ENCODE measurements at places on chromosomes 7 and 10.

DNA sequence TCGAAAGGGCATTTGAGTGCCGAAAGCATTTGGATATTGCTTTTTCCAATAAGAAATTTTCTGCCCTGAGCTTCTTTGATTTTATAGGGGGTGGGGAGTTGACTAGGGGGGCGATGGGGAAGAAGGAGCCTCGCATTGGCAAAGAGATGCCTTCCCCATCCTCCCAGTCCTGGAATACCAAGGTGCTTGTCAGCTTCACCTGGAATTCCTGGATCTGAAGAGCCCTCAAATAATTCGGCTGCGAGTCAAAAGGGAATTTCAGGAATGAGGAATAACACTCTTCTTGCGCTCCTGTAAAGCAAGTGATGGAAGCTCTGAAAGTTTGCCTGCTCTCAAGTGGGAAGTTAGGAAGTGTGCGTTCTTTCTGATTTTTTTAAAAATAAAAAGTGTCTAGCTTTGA lies 7.3 kb downstream of the NXPH1 start:
- no peak for DNase-seq

- no peak for DNase-seq
These were observed 470.8 kb upstream of the KCND2 start for GRCh38 chr7:119802147-119802546.

GRCh38 chr10:78684947-78685346 lies 383.8 kb upstream of the ZMIZ1 start:
- no peak for DNase-seq

DNA sequence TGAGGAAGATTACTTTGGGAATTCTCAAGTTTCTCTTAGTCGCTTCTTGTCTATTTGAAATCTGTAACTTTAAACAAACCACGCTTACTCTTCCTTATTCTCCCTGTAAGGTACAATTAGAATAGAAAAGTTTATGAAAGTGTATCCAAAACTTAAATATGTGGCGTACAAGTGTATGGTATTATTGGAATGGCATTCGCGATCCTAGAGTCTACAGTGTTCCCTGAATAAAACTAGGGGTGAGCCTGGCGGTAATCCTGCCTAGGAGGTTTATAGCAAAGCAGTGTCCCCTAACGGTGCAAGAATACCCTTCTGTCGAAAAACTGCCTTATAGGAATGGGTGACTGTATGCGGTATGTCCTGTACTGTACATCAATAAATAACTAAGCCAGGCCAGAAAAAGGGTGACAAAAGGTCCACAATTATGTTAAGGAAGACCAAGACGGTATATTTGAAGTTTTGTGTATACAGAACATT lies 1.2 kb downstream of the TASOR2 start:
- no peak for DNase-seq

DNA sequence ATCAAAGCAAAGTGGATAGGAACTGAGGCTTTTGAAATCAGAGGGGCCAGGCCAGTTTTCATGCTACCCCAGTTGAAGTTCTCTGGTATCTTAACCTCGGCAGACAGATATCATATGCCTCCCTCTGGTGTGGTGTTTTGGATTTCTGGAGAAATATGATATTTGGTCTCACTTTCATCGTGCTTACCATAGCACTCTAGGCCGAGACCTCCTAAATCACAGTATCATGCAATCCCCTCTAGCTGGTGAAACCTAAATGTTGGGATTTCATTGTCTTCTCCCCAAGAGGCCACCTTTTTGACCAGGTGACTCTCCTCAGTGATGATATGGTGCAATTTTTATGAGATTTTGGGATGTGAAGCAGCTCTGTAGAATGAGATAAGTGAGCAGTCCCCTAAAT lies 183.5 kb downstream of the CREB5 start:
- DNase-seq = no peak

GRCh38 chr7:139798892-139799291 lies 21.1 kb upstream of the HIPK2 start:
- DNase-seq = no peak

- DNase-seq = no peak
These were observed 167.9 kb upstream of the KAT6B start for GRCh38 chr10:74658511-74658910.

- no peak for DNase-seq
These were observed 5.9 kb downstream of the EBF3 start for GRCh38 chr10:129958148-129958628.

GRCh38 chr10:100636848-100637553 lies 101.3 kb downstream of the HIF1AN start:
- no peak for DNase-seq

- peak; percentile 31 for DNase-seq
These were observed 699 bp downstream of the GHITM start for GRCh38 chr10:84140036-84140379.

- DNase-seq = no peak
These were observed 40.5 kb downstream of the ADRB1 start for GRCh38 chr10:114084215-114084614.

- DNase-seq = peak; percentile 18
These were observed 171.9 kb downstream of the FGFR2 start for GRCh38 chr10:121426307-121426706.

GRCh38 chr7:7569615-7570014 lies 2.9 kb downstream of the MIOS start:
- no peak for DNase-seq

DNA sequence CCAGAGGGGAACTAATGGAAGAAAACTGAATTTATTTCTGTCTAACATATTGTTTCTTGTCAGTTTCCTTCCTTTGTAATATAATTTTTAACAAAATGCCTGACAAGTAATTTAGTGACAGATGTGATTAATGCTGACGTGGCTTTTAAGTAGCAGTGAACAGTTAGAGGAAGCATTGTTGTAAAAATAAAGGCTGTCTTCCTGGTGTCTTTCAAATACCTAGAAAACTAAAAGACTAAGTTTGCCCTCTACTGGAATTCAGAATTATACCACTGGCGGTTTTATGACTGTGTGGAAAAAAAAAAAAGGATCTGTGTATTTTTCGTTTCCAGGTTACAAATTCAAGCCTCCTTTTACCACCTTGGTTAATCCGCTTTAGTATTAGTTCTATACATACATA lies 217.1 kb upstream of the DPP6 start:
- no peak for DNase-seq

DNA sequence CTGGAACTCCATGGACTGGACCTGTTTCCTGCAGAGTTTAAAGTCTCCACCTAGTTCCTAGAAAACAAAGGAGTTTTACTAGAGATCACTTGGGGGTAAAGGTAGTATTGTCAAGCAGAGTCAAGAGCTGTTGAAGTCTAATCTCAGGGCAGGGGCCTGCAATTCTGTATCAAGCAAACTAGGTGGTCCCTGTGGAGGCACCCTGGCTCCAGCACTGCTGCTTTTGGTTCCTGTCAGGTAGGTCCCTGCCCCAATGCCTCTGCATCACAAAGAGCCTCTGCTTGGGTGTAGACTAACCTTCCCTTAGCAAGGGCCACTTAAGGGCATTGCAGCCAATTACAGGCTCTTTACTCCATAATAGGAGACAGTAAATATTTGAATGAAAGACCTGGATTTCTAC lies 22.5 kb downstream of the ZSCAN25 start:
- no peak for DNase-seq

DNA sequence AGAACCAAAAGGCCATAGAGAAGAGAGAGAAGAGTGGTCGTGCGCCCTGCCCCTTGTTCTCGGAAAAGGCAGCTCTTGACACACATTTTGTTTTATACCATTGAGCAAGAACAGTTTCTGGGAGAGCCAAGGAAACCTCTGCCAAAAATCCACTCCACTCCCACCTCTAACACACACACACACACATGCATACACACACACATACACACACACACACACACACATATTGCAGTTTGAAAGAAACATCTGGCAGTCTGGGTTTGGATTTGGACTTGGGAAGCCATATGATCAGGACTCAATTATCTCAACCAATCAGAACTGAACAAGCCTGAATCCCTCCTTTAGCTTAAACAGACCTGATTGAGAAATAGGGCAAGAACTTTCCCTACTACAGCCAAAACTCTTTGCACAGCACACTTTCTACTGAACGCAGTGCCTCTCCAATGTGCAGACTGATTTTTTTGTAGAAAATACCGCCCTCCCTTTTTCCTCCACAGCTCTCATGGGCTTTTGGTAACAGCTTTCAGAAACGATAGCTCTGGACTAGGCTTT lies 484.0 kb upstream of the ZWINT start:
- DNase-seq = no peak

GRCh38 chr7:99514050-99514449 lies 9.6 kb downstream of the ZKSCAN5 start:
- DNase-seq = no peak

DNA sequence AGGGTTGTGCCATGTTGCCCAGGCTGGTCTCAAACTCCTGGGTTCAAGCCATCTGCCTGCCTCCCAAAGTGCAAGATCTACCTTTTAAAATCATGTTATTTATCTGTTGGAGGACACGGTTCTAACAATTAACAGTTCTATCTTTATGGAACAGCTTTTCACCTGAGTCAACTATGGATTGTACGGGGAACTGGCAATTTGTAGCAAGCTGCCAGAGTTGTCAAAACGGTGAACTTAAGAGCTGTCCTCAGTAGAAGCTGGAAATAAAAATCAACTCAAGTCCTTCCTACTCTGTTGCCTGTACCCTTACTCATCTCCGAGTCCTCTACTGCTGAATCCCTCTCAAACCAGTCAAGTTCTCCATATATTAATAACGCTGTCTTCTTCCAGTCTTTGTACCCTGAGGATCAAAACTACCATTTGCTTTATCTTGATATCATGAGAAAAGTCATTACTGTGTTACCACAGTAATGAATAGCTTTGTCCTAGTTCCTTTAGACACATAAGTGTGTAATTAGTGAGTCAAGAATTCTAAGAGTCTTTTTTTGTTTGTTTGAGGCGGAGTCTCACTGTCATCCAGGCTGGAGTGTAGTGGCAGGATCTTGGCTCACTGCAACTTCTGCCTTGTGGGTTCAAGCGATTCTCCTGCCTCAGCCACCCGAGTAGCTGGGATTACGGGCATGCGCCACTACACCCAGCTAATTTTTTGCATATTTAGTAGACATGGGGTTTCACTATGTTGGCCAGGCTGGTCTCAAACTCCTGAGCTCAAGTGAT lies 28.2 kb downstream of the HBP1 start:
- DNase-seq = no peak

- DNase-seq = no peak
These were observed 15.5 kb upstream of the DNAJC12 start for GRCh38 chr10:67853512-67853911.

DNA sequence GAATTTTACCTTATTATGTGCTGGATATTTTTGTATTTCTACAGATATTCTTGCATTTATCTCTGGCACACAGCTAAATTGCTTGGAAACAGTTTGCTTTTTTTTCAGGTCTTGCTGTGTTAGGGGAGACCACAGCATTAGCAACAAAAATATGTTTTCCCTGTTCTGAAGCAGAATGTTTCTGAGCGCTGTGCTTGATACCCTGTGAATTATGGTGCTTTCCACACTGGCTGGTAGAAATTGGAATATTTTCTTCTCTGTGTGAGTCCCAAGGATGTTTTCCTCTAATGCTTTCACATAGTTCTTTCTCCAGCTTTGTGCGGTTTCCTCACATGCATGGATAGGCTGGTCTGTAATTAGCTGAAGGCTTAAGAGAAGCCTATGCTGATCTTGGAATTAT lies 651.6 kb upstream of the IGFBP3 start:
- no peak for DNase-seq

GRCh38 chr10:11762706-11763500 lies 20.7 kb downstream of the ECHDC3 start:
- DNase-seq = no peak

GRCh38 chr10:17316488-17317170 lies 88.6 kb downstream of the VIM start:
- no peak for DNase-seq

DNA sequence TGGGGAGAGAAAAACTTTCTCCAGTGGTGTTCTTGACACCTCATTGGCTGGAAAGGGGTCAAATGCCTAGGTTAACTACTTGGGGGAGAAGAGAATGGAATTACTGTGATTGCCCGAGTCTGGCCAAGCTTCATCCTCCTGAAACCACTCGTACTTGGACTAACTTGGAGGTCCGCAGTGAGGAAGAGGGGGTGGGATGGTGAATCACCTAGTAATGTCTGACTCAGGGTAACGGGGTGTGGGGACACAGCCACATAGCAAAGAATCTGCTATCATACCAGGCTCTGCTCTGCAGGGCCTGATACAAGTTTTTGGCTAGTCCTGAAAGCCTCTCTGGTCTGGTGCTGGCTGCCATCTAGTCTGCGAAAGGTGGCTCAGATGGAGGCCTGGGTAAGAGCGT lies 190.9 kb downstream of the RPS24 start:
- DNase-seq = no peak

DNA sequence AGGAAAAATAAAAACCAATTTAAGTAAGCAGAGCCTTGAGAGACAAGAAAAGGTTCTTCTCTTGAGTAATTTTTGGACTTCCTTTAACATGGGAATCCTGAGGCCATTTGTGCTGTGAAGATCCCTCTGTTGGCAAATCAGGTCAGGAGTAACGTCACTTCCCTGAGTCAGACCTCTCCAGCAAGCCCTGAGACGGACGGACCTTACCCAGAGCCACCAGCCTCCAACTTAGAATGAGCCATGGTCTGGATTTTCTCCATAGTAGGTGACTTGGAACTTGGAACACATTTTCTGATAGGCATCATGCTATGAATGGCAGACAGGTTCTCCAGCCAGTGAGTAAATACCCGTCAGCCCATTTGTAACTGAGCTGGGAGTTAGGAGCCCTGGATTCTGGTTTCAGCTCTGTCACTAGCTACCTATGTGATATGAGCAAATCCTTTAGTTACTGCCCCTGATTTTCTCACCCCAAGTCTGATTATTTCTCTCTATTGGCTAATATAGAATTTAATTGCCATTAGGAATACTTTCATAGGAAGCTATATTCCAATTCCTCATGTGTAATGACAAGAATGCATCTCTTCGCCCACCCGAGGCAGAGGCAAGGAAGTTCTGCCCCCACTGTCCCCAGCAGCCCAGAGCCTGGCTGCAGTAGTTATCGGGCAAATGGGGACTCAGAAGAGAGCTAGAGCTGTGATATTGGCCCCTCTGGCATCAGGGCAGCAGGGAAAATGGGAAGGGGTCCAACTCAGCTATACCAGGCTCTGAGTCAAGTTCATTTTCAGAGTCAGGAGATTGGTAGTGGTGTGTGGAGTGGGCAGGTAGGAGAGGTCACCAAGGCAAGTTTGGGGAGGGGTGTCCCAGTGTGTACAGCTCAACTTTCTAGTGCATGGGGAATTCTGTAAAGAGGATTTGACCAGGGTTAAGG lies 153.7 kb upstream of the AGK start:
- no peak for DNase-seq

DNA sequence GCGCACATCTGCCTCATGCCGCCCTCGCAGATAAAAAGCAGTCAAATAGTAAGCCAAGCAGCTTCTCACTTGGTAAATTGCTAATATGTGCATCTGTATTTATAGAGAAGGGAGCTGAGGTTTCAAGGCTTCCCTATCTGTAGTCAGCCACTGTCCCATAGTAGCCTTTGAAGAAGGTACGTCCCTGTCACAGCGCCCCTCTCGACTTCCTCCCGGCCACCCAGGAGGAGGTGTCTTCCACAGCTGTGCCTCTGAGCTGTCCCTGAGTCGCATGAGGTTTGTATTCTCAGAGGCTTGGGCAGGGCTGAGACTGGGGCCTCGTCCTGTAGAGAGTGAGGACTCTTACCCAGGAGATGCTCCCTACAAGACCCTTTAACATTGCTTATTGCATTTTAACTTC lies 49.0 kb downstream of the SPOCK2 start:
- DNase-seq = no peak
